ENCODE measurements at places on chromosomes 2 and 18. TPM values are rescaled to one million over a fixed set of nuclear protein-coding genes. Genes with fewer than 3 reads are reported as not detected.

The RPL37A gene
- polyA plus RNA-seq = 4,827 TPM

DNA sequence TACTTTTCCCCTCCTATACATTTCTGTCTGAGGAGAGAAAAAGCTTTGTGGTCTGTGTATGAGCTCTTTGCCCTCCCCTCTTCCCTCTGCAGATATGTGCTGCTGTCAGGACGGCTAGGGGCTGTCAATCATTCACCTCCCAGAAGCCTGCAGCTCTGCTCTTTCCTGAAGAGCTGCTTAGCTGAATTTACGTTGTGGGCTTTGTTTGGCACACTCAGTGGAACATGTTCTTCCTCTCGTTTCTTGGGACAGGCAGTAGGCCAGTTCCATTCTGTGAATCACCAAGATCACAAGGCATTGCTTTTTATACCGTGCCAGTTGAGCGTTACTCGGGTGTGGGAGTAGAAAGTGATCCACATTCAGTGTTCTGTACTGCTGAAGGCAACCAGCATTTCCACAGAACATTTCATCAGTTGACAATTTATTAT lies 136.7 kb downstream of the LAMA3 start:
- peak; percentile 46 for DNase-seq

DNA sequence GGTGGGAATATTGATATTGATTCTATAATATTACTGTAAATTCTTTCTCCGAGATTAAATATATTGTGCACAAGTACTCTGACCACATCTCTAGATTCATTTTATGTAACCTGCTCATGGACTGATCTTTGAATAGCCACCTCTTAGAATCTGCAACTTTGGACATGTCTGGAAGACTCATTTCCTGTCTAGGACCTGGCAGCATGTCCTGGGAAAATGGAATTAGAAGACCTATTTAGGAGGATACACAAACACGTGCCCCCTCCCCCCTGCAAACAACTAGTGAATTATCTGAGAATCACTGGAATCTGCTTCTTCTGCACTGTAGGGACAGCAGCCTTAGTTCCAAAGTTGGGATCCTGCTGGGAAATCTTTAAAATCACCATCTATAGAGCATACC lies 94.1 kb downstream of the UBE2E3 start:
- DNase-seq = no peak

- DNase-seq = no peak
These were observed 54.6 kb downstream of the GALR1 start for GRCh38 chr18:77304268-77304667.

DNA sequence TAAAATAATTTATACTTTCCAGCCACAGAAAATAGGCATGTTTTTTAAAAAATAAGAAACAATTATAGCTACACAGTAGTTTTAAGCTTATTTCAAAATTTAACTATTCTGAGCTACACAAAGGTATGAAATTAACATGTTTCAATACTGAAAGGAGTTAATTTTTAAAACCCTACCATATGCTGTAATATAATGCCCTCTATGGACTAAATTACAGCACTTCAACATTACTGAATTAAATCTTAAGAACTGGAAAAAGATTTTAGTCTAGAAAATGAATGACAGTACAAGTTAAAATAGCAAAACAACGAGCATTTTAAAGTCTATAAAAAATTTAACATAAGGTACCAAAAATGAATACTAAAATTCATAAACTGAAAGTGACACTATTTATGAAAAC lies 36.3 kb downstream of the RTN4 start:
- no peak for DNase-seq

The ITPRIPL1 gene
- polyA plus RNA-seq = 3.0 TPM

- no peak for DNase-seq
These were observed 129.5 kb downstream of the ICOS start for GRCh38 chr2:204066051-204066450.

- DNase-seq = no peak
These were observed 39.2 kb downstream of the SERPINE2 start for GRCh38 chr2:223999862-224000261.

The DSG4 gene
- polyA plus RNA-seq = not detected

GRCh38 chr18:6797171-6797570 lies 67.7 kb downstream of the ARHGAP28 start:
- DNase-seq = peak; percentile 80

GRCh38 chr2:233100192-233100998 lies 40.3 kb downstream of the INPP5D start:
- DNase-seq = no peak
